Uterine smooth muscle cell (primary cell): ENCODE measurements at places on chromosomes 11 and 22. TPM values are rescaled to one million over a fixed set of nuclear protein-coding genes. Genes with fewer than 3 reads are reported as not detected.

Gene PACSIN3
- total RNA-seq = 29.7 and 30.7 TPM in 2 replicates

Gene OR2D2
- total RNA-seq = 0.50 and 1.5 TPM in 2 replicates

Gene CHADL
- total RNA-seq = 0.33 and 1.4 TPM in 2 replicates

Gene YAP1
- 158 and 240 TPM in 2 replicates for total RNA-seq

Gene KCTD17
- 30.5 and 40.8 TPM in 2 replicates for total RNA-seq

Gene MS4A8
- total RNA-seq = not detected in 2 replicates

Gene CCDC90B
- total RNA-seq = 52.3 and 69.4 TPM in 2 replicates

Gene MMP10
- total RNA-seq = 1.2 and 1.9 TPM in 2 replicates

Gene FGF3
- not detected in 2 replicates for total RNA-seq

Gene PRR5
- 4.6 and 9.4 TPM in 2 replicates for total RNA-seq

Gene ZBTB16
- total RNA-seq = under 0.01 TPM in 1 of 2 replicates, not detected in the other

Gene RTN4RL2
- total RNA-seq = under 0.01 and 0.25 TPM in 2 replicates

Gene OOSP1
- total RNA-seq = not detected in 2 replicates

Gene OR52I1
- total RNA-seq = not detected in 2 replicates

Gene BIK
- total RNA-seq = not detected in 2 replicates

Gene MRGPRE
- not detected in 2 replicates for total RNA-seq

Gene KCNC1
- under 0.01 TPM in 1 of 2 replicates, not detected in the other for total RNA-seq

Gene OR52E8
- total RNA-seq = not detected in 2 replicates

Gene CRYBA4
- total RNA-seq = not detected in 2 replicates

Gene LMO1
- not detected in 2 replicates for total RNA-seq

Gene RDX
- 64.9 and 97.6 TPM in 2 replicates for total RNA-seq

Gene OR52E6
- total RNA-seq = not detected in 2 replicates

Gene CALCA
- total RNA-seq = not detected in 2 replicates

Gene APOBEC3G
- total RNA-seq = 14.5 and 15.4 TPM in 2 replicates

Gene JAML
- total RNA-seq = under 0.01 and 0.22 TPM in 2 replicates

Gene TSSC4
- 54.0 and 65.4 TPM in 2 replicates for total RNA-seq

Gene ENTHD1
- not detected in 2 replicates for total RNA-seq

Gene HEPHL1
- 0.11 TPM in 1 of 2 replicates, not detected in the other for total RNA-seq

Gene PPP1R14B
- 296 and 414 TPM in 2 replicates for total RNA-seq

Gene PRG3
- total RNA-seq = not detected in 2 replicates

Gene YPEL1
- total RNA-seq = 0.22 and 0.50 TPM in 2 replicates

Gene APOA1
- total RNA-seq = 0.62 and 1.4 TPM in 2 replicates

Gene TSSK2
- total RNA-seq = not detected in 2 replicates

Gene NRIP3
- total RNA-seq = 37.9 and 90.8 TPM in 2 replicates

Gene TBCEL
- total RNA-seq = 16.4 and 24.9 TPM in 2 replicates

Gene C11orf87
- total RNA-seq = not detected in 2 replicates

Gene DLG2
- total RNA-seq = 0.75 and 1.1 TPM in 2 replicates
